ENCODE measurements at places on chromosomes 16 and 17.

GRCh38 chr16:86321491-86321890 lies 188.8 kb upstream of the FOXF1 start:
- DNase-seq, result no peak

DNA sequence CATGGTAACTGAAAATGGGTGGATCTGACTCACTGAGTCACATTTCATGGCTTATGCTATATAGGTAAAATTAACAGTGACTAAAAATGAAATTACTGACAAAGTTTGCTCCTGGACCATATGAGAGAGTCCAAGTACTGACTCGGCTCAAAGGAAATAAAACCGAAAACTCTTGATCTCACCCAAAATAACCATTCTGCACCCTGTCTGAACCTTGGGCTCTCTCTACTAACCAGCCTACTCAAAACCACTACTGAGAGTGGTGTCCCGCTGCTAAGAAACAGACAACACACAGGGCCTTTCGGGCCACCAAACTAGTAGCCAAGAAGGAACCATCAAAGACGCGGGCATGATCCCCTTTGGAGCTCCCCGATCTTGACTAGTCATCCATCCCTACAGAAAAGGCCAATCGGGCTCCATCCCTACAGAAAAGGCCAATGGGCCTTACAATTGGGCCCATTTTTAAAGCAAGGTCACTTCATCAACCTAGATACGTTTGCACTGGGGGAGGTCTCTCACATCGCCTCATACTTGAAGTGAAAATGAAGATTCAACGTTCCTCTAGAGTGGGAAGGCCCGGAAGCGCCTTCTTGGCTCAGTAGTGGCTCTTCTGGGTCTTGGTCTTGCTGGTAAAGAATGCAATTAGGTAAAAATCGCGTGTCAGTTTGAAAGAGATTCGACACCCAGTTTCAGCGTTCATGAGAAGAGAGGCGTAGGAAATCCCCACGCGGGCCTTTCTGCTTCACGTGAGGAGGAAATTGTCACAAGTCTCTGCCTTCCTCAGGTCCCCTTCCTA lies 720 bp upstream of the ZPBP2 start:
- DNase-seq, result no peak

DNA sequence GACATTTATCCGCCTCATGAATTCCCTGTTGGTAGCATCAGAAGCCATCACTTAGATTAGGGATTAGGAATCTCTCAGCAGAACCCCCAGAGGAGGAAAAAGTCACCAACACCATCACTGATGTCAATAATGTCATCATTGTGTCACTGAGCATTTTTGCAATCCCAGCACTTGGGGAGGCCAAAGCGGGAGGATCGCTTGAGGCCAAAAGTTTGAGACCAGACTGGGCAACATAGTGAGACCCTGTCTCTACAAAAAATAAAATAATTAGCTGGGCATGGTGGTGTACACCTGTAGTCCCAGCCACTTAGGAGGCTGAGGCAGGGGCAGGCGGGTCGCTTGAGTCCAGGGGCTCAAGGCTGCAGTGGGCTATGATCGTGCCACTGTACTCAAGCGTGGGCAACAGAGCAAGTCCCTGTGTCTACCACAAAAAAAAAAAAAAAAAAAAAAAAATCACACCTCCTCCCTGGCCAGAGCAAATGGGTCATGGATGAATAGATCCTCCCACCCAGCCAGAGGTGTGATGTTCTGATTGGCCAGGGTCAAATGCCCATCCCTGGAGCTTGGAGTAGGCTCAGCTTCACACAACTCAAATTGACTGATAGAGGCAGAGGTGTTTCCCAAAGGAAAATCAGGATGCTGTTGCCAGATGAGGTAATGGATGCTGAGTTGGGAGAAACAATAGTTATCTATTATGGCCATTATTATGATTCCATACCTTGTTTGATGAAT lies 31.6 kb downstream of the VWA3A start:
- no peak for DNase-seq

- DNase-seq, result no peak
Observed at GRCh38 chr17:48030531-48030930, 7.1 kb downstream of the COPZ2 start.

DNA sequence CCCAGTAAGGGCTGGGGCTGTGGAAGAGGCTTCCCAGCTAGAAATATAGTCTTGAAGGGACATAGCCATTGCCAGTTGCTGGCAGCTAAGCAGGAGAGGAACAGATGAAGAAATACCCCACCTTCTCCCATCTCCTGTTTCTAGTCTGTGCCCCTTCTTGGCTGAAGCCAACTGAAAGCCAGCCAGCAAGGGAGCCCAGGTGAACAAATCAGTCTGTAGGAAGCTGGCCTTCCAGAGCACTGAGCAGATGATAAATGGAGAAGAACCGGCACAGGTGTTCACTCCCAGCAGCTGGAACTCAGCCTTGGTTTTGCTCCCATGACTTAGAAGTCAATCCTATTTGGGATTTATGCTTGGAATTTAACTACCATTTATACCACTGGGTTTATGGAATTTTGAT lies 69.2 kb upstream of the DHX40 start:
- DNase-seq, result no peak

DNA sequence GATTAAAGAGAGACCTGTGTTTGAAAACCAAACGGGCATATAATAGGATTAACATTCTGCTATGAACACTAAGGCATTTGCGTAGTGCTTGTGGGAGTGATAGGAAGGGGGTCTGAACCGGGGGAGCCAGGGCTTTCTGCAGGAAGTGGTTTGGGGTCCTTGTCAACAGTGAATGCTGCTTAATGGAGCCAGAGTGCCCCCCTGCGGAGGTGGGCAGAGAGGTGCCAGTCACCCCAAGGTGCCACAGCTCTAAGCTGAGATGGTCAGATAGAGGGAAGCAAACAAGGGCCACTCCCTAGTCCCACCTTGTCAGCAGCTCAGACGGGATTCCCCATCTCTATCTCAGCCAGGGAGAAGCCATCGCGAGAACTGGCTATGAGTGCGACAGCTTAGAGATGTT lies 17.7 kb downstream of the NAA60 start:
- peak; percentile 45 for DNase-seq

GRCh38 chr16:13171313-13171712 lies 269.9 kb downstream of the SHISA9 start:
- no peak for DNase-seq

GRCh38 chr17:15351925-15352324 lies 10.5 kb upstream of the TEKT3 start:
- peak; percentile 37 for DNase-seq

- DNase-seq, result no peak
Observed at GRCh38 chr16:87559945-87560344, 42.4 kb upstream of the JPH3 start.

GRCh38 chr16:20899071-20899470 lies 1.1 kb downstream of the DCUN1D3 start:
- DNase-seq, result no peak

DNA sequence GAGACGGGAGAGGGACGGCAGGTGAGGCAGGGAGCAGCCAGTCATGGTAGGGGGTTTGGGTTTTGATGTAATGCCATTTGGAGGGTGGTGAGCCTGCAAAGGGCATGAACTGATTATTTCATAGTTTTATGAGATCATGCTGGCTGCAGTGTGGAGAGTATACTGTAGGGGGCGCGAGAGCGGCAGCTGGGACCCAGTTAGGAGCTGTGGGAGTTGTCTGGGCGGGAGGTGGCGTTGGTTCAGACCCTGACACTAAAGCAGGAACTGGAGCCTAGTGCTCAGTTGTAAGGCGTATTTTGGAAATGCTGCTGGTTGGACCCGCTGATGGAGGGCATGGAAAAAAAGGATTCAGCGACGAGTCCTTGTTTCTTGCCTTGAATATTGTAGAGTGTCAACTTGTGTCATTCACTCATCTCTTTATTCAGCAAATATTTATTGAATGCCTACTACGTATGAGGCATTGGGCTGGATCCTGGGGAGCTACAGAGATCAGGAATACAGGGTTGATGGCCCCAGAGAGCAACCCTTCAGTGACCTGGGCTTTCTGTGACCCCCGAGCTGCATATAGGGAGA lies 23.7 kb upstream of the KDM8 start:
- peak; percentile 84 for DNase-seq

DNA sequence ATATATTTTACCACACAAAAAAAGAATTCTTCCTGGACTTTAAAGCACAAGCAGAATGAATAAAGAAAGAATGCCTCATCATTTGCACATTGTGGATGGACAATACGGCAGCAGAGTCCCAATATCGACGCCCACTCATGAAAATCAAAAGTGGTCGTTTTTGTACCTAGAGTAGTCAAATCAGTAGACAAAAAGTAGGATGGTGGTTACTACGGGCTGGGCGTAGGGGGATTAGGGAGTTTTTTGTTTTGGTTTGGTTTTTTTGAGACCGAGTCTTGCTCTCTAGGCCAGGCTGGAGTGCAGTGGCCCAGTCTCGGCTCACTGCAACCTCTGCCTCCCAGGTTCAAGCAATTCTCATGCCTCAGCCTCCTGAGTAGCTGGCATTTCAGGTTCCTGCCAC lies 8.6 kb upstream of the CENPV start:
- DNase-seq, result no peak

DNA sequence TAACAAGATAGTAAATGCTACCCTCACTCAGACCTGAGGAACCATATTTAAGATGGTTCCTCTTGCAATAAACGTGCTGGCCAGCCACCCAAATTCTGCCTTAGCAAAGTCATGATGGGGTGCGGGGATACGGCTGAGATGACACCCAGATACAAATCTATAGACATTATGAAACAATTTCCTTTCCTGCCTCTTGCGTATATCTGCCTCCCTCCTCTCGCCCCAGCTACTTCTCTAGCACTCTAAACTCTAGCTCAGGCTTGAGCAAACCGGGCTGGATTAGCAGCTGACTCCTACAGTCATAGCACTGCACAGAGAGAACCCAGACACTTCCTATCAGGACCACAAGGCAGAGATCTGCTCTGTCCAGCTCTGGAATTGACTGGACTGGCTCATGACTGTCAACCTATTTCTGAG lies 22.3 kb downstream of the CD300LF start:
- DNase-seq, result peak; percentile 95

GRCh38 chr17:13395862-13396261 lies 205.9 kb downstream of the HS3ST3A1 start:
- DNase-seq, result no peak

DNA sequence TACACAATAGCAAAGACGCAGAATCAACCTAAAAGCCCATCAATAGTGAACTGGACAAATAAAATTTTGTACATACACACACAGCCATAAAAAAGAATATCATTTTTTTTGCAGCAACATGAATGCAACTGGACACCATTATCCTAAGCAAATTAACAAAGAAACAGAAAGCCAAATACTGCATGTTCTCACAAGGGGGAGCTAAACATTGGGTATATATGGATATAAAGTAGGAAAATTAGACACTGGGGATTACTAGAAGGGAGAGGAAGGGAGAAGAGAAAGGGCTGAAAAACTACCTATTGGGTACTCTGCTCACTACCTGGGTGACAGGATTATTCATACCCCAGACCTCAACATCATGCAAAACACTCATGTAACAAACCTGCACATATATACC lies 28.2 kb downstream of the ADAMTS18 start:
- DNase-seq, result no peak

DNA sequence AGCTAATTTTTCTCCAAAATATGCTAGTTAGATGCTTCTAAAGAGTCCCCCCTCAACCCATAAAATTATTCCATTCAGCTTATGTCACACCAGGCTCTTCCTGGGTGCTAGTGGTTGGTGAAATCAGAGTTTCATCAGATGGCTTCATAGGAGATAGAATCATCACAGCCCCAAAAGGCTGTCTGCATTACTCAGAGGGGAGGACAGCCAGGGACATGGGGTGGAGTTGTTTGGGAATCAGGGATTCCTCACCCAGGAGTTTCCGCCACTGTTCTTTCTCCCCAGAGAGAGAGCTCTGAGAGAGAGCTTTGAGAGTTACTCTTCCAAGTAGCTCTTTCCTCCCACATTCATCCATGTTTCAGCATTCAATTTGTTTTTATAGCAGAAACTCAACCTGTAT lies 288 bp upstream of the KRT34 start:
- no peak for DNase-seq

DNA sequence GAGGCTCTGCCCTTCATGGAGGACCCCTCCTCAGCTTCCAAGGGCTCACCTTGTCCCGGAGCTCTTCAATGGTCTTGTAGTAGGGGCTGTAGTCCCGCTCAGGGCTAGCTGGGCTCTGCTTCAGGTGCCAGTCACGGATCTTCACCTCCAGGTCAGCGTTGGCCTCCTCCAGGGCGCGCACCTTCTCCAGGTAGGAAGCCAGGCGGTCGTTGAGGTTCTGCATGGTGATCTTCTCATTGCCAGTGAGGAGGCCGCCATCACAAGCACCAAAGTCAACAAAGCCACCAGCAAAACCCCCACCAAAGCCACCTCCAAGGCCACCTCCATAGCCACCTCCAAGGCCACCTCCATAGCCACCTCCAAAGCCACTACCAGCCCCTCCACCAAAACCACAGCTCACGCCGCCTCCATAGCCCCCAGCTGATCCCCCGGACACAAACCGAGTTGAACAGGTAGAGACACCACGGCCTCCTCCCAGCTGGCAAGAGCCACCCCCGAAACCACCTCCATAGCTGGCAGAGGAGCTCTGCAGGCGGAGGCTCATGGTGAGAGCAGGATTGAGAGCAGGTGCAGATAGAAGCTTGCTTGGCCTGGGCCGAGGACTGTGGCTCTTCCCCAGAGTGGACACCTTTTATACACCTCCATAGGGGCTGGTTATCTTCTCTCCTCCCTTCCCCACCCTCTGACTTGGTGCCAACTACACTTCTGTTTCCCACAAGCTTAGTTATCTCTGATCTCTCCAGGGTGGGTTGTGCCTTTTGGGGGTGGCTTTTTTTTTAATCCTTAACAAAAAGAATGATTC lies at the start of gene KRT13:
TSS of gene KRT13 (minus strand) at position 606 of the 802 bp plus-strand sequence. CDS start at position 544, 62 bp downstream.
- DNase-seq, result no peak

- DNase-seq, result no peak
Observed at GRCh38 chr16:64312980-64313379, 808.9 kb downstream of the CDH11 start.

DNA sequence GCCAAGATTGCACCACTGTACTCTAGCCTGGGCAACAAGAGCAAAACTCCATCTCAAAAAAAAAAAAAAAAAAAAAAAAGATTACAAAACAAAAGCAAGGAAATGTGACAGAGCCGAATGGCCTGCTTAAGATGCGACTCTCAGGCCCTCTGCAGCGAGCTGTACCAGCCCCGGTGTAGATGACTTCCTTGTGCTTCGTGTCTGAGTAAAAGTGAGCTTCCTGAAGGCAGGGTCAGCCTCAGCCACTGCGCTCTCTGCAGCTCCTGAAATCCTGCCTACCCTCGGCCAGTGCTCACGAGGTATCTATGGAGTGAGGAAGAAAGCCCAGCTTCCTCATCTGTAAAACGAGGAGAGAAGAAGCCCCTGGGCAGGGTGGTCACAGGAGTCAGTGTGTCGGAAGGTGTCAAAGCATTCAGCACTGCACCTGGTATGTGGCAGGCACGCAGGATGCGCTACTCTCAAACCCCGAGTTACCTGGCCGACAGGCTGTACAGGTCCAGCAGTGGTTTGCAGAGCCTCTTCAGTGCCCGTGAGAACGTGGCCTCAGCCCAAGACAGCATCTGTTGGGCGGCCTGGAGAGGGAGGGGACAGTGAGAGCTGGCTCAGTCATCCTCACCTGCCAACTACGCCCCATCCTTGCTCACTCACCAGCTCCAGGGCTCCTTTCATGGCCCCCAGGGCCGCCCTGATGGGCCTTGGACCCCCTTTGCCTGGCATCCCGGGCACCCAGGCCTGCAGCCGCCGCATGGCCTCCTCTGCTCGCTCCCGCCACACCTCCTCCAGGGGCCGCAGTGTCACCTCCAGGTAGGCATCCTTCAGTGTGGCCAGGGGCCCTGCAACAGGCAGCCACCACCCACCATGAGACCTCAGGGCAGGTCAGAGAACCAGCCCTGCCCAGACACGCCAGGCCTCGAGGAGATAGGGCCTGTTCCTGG lies 44.6 kb downstream of the RMI2 start:
- DNase-seq, result no peak

- DNase-seq, result no peak
Observed at GRCh38 chr17:62692159-62692651, 64.7 kb downstream of the MRC2 start.

GRCh38 chr17:66948061-66948750 lies 16.3 kb upstream of the CACNG4 start:
- no peak for DNase-seq

Measured in inflammatory macrophage treated with lipopolysaccharide for 4 hours (primary cell).